Gastroesophageal sphincter (tissue), 4 donors: ENCODE measurements at places on chromosomes 2 and 18.

DNA sequence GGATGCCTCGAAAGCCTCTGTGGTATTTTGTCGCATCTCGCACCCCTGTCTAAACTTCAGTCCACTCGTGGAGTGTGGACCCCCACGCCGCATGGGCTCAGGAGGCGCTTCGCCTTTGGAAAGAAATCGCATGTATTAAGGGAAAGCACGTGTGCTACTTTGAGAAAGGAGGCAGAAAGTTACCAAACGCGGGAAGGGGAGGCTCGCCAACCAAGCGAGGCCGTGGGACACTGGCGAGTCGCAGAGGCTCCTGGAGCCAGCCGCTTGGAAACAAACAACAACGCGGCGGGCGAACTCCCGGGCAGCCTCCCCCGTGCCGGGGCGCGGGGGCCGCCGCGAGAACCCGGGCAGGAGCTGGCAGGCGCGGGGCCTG is 455 bp upstream of the AGAP1 start:
- ATAC-seq = peak; percentile 69

- ATAC-seq = no peak
Observed at GRCh38 chr18:13493079-13493478, 233.3 kb downstream of the FAM210A start.

- no peak for ATAC-seq
Observed at GRCh38 chr18:64806232-64806631, 657.3 kb upstream of the LINC00305 start.

GRCh38 chr18:37122877-37123276 is 293.9 kb downstream of the KIAA1328 start:
- ATAC-seq = no peak

GRCh38 chr2:188132385-188132784 is 159.3 kb upstream of the GULP1 start:
- ATAC-seq = no peak

- ATAC-seq = peak; percentile 77
Observed at GRCh38 chr2:200590090-200590489, 4.3 kb downstream of the AOX1 start.

- ATAC-seq = peak; percentile 39
Observed at GRCh38 chr2:209556354-209556961, 132.6 kb downstream of the MAP2 start.

- ATAC-seq = no peak
Observed at GRCh38 chr18:76005632-76006208, 489.3 kb downstream of the ZNF516 start.
